MV-4-11 (cell line): ENCODE measurements at places on chromosomes 5 and 9.
A peak's percentile ranks its signal among the peaks of the same experiment; 100 is the strongest.

- no peak for DNase-seq
These were observed 23.2 kb downstream of the RAB3C start for GRCh38 chr5:58606064-58606463.

DNA sequence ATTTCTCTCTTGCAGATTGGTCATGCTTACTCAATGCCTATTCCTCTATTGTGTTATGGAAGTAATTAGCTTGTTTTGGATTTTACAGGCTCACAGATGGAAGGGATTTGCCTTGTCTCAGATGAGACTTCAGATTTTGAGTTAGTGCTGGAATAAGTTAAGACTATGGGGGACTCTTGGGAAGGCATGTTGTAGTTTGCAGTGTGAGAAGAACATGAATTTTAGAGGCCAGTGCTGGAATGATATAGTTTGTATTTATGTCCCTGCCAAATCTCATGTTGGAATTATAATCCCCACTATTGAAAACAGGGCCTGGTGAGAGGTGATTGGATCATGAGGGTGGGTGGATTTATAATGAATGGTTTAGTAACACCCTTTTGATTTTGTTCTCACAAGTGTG is 6.1 kb upstream of the TUSC1 start:
- DNase-seq = no peak

- no peak for DNase-seq
These were observed 727.8 kb upstream of the FAM174A start for GRCh38 chr5:99807346-99807745.

DNA sequence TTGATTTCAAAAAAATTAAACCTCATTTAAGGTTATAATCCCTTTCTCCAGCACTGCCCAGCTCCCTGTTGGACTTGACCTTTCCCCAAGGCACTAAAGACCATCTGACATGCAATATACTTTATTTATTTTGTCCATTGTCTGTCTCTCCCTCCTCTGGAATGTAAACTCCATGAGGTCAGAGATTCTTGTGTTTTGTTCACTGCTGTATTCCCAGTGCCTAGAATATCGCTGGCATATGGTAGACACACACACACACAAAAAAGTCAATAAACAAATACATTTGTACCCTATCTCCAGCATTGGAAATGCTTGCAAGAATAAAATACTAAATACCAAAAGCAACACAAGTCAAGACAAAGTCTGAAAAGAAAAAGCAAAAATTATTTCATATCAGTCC is 17.3 kb upstream of the ARSB start:
- no peak for DNase-seq

DNA sequence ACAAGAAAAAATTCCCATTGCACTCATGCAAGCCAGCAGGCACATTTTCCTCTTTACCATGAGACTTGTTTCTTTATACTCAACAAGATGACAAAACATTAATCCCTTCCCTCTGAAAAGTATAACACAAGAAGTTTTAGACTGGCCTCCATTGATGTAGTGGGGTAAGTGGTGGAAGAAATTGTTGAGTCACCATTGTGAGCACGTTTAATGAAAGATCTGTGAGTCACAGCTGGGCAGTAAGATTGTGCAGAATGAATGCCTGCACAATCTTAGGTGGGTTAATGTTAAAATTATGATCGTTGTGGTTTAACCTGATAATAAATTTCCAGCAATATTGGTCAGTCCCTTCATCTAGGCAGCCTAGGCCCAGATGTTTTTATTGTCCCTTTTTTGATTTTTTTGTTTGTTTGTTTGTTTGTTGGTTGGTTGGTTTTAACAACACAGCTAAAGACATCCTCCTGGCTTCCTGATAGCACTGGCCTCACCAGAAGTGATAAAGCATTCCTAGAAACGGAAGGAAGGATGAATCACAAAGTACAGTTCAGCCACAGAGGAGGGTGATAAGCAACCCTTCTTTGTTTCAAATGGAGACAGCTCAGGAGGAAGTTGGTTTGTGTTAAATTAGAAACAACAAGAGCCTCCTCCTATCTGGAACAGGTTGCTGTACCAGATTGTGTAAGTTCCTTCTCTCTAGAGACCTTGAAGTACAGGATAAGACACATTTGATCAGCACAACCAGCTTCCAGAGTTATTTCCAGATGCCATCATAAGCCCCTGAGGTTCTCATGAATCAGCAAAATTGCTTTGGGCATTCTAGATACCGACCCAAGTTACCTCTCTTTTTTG is 40.3 kb downstream of the SLC24A2 start:
- peak; percentile 96 for DNase-seq

GRCh38 chr9:109274884-109275730 is 45.8 kb downstream of the EPB41L4B start:
- no peak for DNase-seq

GRCh38 chr5:170450061-170450669 is 53.7 kb upstream of the KCNIP1 start:
- no peak for DNase-seq

DNA sequence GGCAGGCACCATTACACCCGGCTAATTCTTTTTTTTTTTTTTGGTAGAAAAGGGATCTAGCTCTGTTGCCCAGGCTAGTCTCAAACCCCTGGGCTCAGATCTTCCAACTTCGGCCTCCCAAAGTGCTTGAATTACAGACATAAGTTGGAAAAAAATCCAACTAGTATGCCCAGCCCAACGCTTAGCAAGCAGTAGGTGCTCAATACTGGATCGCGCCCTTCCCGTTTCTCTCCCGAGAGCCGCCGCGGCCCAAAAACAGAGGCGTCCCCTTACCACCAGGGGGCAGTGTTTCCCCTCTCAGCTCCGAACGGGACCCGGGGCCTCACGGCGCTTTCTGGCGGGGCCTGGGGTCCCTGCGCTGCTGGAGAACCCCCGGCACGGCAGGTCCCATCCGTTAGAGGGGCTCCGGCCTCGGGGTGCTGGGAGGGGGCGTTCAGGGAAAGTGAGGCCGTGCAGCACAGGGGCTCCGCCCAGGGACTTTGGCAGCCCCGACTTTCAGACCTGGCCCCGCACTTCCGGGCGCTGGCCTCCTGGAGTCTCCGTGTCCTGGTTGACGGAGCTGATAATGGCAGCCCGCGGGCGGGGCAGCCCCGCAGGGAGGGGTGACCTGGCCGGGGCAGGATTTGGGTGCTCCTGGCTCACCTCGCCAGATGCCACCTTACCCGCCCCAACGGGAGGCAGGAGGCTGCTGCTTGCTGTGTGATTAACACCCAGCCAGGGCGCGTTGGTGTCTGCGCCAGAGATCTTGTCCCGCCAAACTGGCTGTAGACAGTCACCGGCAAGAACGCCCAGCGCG is 15.2 kb downstream of the PTGES start:
- peak; percentile 58 for DNase-seq

DNA sequence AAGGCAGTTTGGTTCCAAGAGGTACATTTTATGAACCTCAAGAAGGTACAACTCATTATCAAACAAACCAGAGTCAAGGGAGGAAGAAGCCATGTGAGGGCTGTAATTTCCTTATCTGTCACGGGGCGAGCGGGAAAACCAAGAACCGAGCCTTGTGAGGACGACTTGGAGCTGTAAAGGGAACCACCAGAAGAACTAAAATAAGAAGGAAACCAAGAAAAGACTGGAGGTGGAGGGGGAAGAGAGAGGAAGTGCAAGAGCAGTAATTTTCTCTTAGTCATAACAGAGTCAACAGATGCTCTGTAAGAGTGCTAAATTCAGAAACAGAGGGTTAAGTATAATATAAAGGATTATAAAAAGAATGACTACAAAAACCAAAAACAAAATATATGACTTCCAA is 127.1 kb downstream of the DIRAS2 start:
- peak; percentile 88 for DNase-seq

- no peak for DNase-seq
These were observed 19.1 kb downstream of the TLN1 start for GRCh38 chr9:35712762-35713400.

- DNase-seq = no peak
These were observed 72.8 kb downstream of the PTTG1 start for GRCh38 chr5:160494451-160494850.

DNA sequence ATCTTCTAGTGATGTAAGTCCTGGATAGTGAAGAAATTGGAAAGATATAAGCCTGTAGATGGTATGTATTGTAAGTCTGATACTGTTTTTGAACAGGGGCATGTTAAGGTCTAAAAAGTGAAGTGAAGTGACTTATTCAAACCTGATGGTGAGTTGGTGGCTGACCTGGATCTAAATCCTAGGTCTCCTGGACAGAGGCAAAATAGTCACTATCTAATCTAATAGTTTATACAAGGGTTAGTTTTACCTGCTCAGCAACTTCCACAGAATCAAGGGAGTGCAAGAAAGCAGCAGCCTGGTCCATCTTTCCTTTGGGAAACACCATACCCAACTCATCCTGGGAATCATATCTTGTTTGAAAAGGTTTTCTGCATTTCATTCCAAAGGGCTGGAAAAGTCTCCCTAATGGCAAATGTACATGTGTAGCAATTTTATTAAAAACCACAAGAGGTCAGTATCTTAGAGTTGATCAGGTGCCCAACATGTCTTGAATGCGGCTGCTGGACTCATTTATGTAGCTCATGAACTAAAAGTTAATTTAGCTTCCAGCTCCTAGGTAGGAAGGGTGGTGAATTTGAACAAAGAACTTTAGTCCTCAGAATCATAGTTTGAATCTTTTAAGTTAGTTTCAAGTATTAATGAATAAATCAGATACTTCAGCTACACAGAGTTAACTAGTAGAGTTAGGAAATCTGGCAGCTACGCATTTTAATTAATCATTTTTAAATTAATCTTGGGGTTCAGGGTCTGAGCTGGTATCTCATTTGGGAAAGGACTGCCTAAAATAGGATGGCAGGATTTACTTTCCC is 26.0 kb downstream of the SKP2 start:
- no peak for DNase-seq

DNA sequence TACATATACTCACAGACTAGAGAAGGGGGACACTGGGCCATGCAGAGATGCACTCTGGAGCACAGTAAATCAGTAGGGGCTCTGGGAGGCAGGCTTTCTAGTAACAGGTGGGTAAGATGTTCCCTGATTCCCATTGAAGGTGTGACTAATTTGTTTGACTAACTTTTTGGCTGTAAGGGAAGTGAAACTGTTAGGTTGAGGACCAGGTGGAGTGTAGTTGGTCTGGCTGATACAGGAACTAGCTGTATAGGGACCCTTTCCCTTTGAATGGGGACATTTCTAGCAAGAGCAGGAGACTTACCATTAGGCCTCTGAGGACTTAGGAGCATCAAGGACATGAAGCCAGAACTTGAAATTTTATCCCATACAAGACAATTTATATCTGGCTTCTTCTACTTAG is 989.6 kb upstream of the COX7C start:
- DNase-seq = no peak
